Esophagus squamous epithelium (tissue), 5 donors: ENCODE measurements at places on chromosomes 3 and 15.

DNA sequence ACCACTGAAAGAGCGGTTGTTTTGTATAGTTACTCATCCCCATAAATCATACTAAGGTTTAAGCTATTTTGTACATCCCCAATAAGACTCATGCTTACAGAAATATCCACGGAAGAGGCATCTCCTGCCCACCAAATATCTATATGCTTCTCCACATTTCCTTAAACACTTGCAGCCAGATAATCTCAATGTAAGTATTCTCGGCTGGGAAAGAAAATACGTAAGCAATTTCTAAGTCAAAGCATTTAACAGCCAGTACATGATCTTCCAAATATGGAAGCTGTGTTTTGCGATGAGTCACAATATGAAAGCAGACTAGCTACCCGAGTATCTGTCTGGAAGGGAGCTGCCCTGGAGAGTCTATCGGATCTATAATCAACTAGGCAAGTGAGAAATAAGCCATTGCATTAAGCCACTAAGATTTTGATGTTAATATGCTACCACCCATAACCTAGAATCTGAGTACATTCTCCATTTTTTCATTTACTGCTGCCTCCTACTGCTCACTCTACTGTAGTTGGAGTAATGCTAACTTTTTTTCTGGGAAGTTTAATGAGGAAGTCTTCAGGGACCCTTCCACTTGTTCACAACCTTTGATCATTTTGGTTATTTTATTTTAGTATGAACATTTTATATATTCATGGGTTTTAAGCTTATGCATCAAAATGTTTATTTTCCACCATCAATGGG, 26.9 kb upstream of the ZMAT3 start:
- DNase-seq: no peak

DNA sequence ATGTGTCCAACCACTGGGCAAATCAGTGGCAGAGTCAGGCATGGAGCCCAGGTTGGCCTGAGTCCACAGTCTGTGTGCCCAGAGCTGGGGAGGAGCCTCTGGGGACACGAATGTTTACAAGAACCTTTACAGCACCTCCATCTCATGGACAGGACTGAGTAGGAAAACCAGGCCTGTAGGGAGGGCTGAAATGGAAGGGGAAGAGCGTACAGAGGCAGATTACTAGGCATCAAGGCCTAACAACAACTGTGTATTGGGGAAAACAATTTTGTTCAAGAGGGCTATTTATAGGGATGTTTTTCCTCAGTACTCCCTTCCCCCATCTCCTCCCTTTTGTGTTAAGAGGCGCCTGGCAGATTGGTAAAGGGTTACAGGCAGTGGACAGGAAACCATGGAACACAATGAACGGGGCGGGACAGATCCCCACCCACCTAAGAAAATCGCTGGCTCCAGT, 15.1 kb upstream of the ARHGAP31 start:
- no peak for DNase-seq

- no peak for DNase-seq
These were observed 100.8 kb upstream of the TNFAIP8L3 start for GRCh38 chr15:51195459-51195858.

DNA sequence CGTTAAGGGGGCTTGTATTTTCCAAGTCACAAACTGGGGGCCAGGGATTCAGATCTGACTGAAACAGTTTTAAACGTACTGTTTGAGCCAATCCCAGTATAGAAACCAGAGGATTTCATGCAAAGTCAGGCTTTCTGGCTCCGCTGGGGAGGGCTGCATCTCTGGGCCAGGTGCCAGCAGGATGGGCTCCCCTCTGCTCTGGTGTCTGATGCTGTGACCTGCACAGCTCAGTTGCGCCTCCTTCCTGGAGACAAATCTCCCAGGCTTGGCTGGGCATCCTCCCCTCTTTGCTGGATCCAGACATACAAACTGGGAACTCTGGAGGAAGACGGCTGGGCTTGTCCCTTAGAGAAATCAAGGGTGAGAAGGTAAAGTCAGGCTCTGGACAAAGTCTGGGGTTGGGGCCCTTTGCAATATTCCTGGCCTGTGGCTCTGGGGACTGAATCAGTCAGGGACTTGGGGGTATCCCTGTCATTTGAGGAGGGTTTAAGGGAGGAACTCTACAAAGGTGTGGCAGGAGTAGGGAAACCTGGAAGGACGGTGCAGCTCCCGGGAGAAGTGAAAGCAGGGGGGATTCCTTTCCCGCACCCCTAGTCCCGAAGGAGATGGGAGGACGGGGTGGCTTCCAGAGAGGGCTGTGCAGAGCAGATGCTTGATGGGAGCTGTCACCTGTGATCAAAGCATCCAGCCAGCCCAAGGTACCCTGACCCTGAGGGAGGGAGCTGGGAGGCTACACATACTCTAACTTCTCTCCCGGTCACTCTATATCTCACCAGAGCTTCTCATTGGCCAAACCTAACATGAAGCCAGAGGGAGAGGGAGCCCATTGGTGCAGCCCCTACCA, 114.8 kb upstream of the ATP2B2 start:
- DNase-seq: no peak

GRCh38 chr3:134380249-134380648, 6.0 kb upstream of the AMOTL2 start:
- DNase-seq: no peak

GRCh38 chr3:138492980-138493675, 58.7 kb downstream of the ESYT3 start:
- DNase-seq: no peak

DNA sequence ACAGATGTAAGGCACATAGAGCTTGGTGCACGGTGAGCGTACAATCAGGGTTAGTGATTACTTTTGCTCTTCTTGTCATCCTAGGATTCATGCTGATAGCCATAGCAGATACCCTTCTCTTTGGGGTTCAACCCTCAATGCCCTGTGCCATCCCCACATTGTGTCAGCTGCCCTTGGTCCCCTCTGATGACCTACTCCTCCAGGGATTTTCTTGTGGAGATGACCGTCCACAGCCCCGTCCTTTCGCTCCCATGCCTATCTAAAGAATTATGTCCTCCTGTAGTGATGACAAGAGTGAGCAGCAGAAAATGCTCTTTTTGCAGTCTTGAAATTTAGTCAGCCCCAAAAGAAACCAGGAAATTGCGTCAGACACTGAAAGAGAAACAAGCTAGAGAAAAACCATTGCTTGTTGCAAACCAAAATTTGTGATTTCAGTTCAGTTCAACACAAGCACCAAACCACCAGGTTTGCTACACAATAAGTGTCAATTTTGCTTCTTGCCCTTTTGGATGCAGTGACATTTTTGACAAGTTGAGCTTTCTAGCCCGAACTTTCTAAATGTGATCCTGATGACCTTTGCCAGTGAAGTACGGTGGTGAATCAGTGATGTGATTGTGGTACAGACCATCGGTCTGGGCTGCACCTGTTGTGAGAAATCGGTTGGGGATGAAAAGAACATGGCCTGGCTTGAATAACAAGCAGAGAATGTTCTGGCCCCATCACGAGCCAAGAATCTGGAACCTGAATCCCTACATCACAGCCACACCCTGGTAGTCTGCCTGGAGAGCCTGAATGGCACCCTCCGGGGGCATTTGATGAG, 41.3 kb downstream of the CMTM7 start:
- no peak for DNase-seq

GRCh38 chr15:92653836-92654539, 1.6 kb downstream of the FAM174B start:
- DNase-seq: no peak

DNA sequence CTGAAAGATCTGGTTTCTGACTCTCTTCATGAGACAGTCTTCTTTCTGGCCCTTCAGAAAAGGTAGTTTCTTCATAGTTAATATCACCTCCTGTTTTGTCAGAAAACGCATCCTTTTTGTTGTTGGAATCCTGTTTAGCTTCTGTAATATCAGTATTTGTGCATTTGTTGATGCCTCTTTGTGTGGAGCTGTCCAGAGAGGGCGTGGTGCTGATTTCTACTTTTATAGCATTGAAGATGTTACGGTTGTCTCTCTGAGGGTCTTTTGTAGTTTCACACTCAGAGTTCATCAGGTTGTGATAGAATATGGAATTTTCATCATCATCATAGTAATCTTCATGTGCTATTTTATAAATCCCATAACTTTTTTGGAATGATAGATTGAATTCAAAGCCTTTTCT, 8.9 kb downstream of the GPR149 start:
- no peak for DNase-seq

DNA sequence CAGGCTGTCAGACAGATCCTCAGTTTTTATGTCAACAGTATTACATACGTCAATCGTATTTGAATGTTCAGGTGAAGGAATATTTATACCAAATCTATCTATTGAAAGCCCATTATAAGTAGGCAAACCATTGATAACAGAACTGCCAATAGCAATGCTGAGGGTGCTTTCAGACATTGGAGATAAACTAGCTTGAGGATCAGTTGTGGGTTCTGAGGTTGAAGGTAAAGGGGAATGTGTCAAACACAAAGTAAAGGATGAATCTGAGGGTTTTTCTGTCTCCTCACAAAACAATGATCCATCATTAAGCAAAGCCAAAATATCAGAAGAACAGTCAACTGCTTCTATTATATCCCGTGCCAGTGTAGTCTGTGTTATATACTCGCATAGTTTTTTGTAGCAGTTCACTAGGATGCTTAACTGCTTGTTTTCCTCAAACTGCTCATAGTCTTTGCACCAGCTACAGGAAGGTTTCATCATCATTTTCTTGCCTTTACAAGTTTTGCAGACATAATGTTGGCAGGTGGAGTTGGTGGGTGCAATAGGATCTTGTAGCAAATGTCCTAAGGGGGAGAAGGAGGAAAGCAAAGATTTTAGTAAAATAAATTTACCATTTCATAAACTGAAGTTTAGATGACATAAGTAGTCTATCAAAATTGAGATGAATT, 43.8 kb downstream of the MSL2 start:
- no peak for DNase-seq

DNA sequence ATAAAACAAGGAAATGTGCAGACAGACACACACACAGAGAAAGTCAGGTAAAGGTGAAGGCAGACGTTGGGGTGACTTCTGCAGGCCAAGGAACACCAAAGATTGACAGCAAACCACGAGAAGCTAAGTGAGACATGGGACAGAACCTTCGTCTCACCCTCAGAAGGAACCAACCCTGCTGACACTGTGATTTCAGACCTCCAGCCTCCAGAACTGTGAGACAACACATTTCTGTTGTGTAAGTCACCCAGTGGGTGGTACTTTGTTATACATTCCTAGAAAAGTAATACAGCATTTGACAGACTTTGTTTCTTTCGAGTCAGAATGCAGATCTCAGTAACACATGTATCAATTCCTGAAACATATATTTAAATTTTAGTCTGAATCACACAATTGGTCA, 7.1 kb downstream of the WDR72 start:
- no peak for DNase-seq

- DNase-seq: no peak
These were observed 43.8 kb downstream of the SLC2A2 start for GRCh38 chr3:170982733-170983132.

DNA sequence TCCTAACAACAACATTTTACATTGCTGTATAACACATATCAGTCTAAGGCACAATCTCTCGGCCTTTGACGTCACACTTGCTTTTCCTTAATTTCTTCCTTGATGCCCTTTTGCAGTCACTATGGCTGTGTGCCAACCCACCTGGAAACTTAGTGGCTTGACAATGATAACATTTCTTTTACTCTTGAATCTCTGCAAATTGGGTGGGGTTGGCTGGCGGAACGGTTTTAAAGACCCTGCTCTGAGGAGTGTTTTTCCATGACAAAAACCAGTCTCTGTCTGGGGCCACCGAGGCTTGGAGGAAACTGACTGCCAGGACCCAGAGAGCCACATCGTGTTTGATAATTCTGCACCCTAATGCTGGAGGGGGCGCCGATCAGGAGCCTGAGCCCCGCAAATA, 115.6 kb downstream of the KLF13 start:
- DNase-seq: no peak

- no peak for DNase-seq
These were observed 84.2 kb upstream of the BHLHE40 start for GRCh38 chr3:4894891-4895530.

- DNase-seq: no peak
These were observed 17.0 kb upstream of the DNAJC19 start for GRCh38 chr3:181006541-181006940.

DNA sequence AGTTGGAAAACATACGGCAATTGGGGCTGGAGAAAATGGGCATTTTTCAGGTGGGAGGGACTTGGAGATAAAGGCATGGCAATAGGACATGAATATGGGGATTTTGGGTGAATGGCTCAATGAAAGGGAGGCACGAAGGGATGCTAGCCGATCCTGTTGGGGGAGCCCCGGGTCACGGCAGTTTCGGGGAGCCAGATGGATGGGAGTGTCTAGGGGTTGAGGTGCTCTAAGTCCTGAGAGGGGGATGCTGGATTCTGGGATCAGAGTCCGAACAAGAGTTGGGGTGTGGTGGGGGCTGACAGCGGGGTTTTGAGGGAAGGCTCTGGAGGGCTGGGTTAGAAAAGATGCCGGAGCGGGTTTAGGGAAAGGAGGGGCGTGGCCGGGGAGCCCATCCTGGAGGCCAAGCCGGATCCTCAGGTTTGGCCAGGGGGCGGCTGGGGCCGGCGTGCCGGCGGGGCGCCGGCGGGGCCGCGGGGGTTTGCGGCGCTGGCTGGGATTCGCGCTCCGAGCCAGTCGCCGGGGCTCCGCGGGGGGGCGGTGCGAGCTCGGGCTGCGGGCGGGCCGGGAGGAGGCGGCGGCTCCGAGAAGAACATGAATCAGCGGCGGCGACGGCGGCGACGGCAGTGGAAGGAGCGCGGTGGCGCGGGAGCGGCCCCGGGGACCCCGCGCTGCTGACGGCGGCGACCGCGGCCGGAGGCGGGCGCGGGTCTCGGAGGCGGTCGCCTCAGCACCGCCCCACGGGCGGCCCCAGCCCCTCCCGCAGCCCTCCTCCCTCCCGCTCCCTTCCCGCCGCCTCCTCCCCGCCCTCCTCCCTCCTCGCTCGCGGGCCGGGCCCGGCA, at the start of gene TYRO3:
Gene TYRO3, plus strand, starts transcription at position 813 of the 839 bp plus-strand sequence. CDS start 46 bp downstream, outside the sequence.
- DNase-seq: no peak

- no peak for DNase-seq
These were observed 242.8 kb upstream of the UBE2E2 start for GRCh38 chr3:22960105-22960984.

- no peak for DNase-seq
These were observed 788 bp upstream of the DLG1 start for GRCh38 chr3:197298945-197299854.

GRCh38 chr3:126578702-126579101, 20.0 kb upstream of the C3orf22 start:
- no peak for DNase-seq

GRCh38 chr3:142500211-142500610, 52.4 kb upstream of the XRN1 start:
- no peak for DNase-seq
